ENCODE measurements at places on chromosomes 2 and 18. TPM values are rescaled to one million over a fixed set of nuclear protein-coding genes. Genes with fewer than 3 reads are reported as not detected.

CXXC1 gene
- total RNA-seq, result 47.6 TPM

MRO gene
- not detected for total RNA-seq

DPYSL5 gene
- 0.25 TPM for total RNA-seq

PROC gene
- 2.6 TPM for total RNA-seq

ASPRV1 gene
- 1.2 TPM for total RNA-seq

ARHGEF4 gene
- total RNA-seq, result 6.3 TPM

NR4A2 gene
- 1.2 TPM for total RNA-seq

VIL1 gene
- not detected for total RNA-seq

DSG1 gene
- not detected for total RNA-seq

CLEC4F gene
- not detected for total RNA-seq

GAREM1 gene
- 6.2 TPM for total RNA-seq

EFEMP1 gene
- 9.5 TPM for total RNA-seq

PLA2R1 gene
- total RNA-seq, result 47.7 TPM

TLX2 gene
- not detected for total RNA-seq

- no peak for DNase-seq
These were observed 15.9 kb upstream of the TXNDC2 start for GRCh38 chr18:9869715-9870430.

DNA sequence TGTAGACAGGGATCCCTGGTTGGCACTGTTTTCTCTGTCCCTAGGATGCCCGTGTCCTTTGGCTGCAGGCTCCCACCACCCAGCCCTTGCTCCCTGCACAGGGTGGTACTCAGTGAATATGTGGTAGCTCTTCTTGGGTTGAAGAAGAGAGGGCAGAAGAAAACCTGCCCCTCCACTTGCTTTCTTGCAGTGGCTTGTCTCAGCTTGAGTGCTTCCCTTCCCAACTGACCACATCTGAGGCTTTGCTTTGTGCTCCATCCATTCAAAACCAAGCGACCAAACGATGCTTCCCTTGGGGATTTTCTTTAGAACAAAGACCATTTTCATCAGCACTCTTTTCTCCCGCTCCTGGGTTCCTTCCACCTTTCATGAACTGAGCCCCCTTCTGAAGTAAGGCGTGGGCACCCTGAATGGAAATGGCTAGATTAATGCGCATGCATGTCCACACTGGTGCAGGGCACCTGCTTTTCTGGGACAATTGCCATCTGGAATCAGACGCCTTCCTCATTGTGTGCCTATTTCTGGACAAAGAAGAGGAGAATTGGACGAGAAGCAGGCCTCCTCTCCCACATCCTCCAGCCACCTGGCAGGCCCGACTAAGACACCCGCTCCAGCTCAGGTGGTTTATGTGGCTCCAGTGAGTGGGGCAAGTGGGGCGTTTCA is 59.1 kb downstream of the ARL4C start:
- no peak for DNase-seq

DNA sequence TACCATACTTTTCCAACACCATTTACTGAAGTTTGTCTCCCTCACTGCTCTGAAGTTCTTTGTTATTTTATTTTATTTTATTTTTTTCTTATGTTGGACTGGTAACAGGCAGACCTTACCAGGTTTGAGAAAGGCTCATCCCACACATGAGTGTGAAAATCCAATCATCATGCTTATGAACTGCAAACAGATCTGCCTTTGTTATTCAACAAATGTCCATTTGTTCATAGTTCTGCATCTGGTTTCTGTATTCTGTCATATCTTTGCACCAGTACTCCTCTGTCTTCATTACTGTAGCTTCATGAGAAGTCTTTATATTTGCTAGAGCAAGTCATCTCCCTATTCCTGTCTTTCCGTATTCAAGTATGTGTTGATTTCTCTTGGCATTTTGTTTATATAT is 5.3 kb downstream of the RNU2-63P start:
- DNase-seq, result no peak

GRCh38 chr2:226873051-226873620 is 37.3 kb downstream of the RHBDD1 start:
- DNase-seq, result no peak

DNA sequence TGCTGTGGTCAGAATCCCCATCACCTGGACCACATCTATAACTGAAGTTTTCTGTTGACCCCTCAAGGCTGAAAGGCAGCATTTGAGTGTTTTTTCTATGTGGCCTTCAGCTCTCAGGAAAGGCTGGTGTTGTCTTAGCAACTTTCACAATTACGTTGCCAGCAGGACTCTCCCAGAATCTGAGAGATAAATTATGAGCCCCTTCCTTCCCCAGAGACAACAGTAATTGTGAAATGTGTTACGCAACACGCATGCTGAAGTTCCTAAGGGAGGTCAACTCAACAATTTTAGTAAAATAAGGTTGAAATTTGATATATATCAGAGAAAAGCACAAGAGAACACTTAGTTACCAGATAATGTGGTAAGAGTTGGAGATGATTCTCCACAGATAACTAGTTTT is 216.5 kb upstream of the SLC8A1 start:
- DNase-seq, result no peak

GRCh38 chr2:148901142-148901541 is 26.1 kb downstream of the KIF5C start:
- no peak for DNase-seq

GRCh38 chr2:42569883-42570282 is 1.5 kb downstream of the MTA3 start:
- DNase-seq, result no peak

GRCh38 chr18:36179562-36180355 is 7.5 kb upstream of the MOCOS start:
- no peak for DNase-seq

DNA sequence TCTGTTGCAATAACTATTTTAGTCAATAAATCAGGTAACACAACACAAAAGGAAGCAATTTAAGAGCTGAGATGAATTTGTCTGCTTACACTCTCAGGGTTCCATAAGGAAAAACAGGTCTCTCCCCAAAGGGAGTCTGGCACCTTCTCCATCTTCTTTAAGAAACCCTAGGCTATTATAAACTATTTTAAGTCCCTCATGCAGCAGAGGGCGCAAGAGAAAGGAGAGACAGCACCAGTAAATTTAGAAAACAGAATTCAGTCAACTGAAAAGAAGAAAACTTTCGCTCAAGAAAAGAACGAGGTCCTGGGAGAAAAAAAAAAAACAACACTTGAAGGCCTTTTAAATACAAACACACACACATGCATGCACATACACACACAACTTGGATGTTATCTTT is 19.1 kb downstream of the SULT1C4 start:
- no peak for DNase-seq

GRCh38 chr18:69705987-69706386 is 241.7 kb downstream of the CD226 start:
- DNase-seq, result no peak

DNA sequence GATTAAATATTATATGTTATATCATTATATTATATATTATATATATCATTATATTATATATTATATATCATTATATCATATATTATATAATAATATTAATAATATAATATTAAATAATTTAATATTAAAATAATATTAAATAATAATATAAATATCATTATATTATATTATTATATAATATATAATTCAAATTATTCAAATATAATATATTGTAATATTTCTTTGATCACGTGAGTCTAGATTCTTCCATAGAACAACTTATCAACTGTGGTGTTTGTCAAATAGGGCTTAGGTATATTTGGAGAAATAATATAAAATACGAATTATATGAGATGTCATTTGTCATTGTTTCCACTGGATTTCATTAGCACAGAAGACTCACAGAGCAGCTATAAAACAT is 77.3 kb downstream of the SPHKAP start:
- DNase-seq, result no peak

DNA sequence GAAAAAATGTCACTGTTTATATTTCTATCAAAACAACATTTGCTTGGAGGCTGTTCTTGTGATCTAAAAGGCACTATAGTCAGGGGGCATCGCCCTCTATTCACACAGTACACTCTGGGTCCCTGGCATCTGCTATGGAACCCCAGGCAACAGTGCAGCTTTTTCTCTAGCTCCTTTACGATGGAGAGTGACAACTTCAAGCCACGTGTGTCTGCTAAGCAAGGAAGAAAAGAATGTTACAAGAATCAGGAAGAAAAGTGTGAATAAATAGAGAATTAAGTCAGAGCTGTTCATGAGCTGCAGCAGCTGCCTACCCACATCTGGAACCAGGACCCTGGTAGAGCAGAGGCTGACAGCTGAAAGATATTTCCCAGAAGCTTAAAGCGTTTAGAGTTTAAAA is 11.2 kb downstream of the RND3 start:
- DNase-seq, result no peak

GRCh38 chr18:9273221-9273620 is 61.4 kb upstream of the TWSG1 start:
- no peak for DNase-seq

DNA sequence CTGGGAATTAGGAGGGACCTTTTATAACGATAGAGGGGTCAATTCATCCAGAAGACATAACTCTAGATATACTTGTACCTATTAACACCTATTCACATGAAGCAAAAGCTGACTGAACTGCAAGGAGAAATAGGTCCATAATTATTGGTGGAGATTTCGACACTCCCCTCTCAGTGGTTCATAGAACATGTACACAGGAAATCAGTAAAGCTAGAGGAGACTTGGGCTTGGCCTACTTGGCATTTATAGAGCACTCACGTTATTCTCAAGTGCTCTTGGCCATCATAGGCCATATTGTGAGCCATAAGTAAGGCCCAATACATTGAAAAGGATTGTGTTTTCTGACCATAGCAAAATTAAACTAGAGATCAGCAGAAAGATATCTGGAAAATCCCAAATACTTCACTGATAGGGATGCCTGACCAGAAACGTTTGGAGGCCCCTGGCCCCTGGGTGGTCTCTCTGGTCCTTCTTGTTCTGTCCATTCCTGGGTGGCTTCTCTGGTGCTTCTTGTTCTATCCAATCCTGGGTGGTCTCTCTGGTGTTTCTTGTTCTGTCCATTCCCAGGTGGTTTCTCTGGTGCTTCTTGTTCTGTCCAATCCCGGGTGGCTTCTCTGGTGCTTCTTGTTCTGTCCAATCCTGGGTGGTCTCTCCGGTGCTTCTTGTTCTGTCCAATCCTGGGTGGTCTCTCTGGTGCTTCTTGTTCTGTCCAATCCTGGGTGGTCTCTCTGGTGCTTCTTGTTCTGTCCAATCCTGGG is 49.0 kb downstream of the SNED1 start:
- no peak for DNase-seq

- DNase-seq, result no peak
These were observed 154.3 kb downstream of the SETBP1 start for GRCh38 chr18:44834867-44835469.

GRCh38 chr18:57084331-57085271 is 62.3 kb upstream of the BOD1L2 start:
- DNase-seq, result no peak

- no peak for DNase-seq
These were observed 47.2 kb downstream of the PLEK start for GRCh38 chr2:68412127-68412819.

DNA sequence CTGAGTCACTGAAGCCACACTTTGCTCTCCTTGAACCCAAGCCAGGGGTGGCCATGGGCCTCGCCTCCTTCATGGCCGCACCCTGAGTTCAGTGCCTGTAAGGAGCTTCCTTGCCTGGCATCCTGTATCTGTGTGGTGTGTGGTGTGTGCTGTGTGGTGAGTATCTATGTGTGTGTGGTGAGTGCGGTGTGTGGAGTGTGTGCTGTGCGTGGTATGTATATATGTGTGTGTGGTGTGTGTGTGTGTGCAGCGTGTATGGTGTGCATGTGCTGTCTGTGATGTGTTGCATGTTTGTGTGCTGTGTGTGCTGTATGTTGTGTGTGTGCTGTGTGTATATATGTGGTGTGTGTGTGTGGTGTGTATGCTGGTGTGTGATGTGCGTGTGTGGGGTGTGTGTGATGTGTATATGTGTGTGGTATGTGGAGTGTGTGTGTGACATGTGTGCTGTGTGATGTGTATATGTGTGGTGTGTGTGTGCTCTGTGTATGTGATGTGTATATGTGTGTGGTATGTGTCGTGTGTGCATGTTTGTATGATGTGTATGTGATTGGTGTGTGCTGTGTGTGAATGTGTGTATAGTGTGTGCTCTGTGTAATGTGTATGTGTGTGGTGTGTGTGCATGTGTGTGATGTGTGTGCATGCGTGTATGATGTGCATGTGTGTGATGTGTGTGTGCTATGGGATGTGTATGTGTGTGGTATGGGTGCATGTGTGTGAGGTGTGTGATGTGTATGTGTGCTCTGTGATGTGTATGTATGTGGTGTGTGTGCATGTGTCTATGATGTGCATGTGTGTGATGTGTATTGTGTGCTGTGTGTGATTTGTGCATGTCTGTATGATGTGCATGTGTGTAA is 22.6 kb downstream of the PRELID3A start:
- DNase-seq, result no peak

GRCh38 chr2:144937910-144938709 is 418.2 kb upstream of the ZEB2 start:
- DNase-seq, result no peak

DNA sequence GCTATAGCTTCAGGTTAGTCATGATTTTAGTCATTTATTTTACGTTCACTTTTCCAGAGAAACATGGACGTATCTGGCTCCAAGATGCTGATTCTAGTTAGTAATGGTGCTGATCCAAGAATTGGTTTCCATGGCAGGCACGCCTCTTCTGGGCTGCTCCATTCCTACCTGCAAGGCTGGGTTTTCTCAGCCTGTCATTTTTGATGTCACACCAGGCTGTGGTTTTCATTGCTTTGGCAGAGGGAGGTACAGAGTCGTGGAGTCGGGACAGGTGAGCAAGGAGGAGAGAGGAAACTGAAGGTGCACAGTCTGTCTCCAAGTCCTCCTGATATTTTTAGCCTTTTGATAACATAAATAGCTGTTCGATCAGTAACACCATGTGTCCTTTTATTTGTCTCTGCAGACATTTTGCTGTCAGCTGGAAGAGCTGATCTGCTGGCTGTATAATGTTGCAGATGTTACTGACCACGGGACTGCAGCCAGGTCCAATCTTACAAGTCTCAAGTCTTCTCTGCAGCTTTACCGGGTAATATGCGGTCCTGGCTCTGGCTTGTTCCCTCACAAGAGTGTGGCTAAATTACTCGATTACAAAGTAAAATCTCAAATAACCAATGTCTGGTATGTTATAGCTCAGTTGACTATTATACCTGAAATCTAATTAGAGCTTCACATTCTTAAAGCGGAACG is 17.8 kb downstream of the CEP68 start:
- no peak for DNase-seq

- DNase-seq, result no peak
These were observed 26.0 kb downstream of the DGKD start for GRCh38 chr2:233380132-233380895.

GRCh38 chr18:34611904-34612303 is 98.2 kb upstream of the DTNA start:
- no peak for DNase-seq

DNA sequence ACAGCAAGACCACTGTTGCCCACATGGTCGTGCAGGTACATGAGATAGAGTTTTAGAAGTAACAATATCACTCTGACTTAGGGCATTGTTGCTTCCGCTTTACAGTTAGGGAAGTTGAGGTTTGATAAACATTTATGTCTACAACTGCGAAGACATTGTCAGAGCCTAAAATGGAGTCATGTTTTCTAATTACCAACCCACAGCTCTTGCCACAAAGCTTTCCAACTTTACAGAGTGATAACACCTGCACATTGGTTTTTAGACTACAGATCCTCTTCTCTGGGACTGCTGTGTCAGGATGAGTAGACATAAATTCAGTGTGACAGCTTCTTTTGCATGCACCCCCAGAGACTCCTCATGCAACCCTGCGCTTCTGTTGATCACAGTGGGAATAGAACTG is 119.0 kb downstream of the FEZ2 start:
- no peak for DNase-seq
